Activated CD4-positive, alpha-beta memory T cell treated with anti-CD3 and anti-CD28 coated beads for 36 hours (primary cell): ENCODE measurements at places on chromosomes 7 and 10.

GRCh38 chr7:131105799-131106680 lies 221.6 kb upstream of the MKLN1 start:
- DNase-seq: peak; percentile 85

GRCh38 chr10:29839826-29840515 lies 205.2 kb upstream of the SVIL start:
- DNase-seq: no peak

DNA sequence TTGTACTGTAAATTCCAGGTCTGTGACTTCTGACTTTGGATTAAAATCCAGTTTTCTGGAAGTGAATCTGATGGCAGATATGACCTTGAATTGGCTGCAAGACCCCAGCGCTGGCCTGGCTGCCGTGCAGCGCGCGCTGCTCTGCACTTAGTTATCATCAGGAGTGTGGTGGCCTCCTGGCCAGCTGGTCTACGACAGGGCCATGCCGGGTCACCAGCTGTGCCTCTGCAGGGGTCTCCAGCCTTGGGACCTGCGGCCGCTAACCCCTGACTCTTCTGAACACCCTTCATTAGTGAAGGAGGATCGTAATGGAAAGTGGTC lies 190.7 kb upstream of the SH2B2 start:
- no peak for DNase-seq

- no peak for DNase-seq
These were observed 86.2 kb downstream of the SLC16A9 start for GRCh38 chr10:59623133-59624121.

- DNase-seq: no peak
These were observed 12.8 kb downstream of the SFXN2 start for GRCh38 chr10:102727037-102727818.

DNA sequence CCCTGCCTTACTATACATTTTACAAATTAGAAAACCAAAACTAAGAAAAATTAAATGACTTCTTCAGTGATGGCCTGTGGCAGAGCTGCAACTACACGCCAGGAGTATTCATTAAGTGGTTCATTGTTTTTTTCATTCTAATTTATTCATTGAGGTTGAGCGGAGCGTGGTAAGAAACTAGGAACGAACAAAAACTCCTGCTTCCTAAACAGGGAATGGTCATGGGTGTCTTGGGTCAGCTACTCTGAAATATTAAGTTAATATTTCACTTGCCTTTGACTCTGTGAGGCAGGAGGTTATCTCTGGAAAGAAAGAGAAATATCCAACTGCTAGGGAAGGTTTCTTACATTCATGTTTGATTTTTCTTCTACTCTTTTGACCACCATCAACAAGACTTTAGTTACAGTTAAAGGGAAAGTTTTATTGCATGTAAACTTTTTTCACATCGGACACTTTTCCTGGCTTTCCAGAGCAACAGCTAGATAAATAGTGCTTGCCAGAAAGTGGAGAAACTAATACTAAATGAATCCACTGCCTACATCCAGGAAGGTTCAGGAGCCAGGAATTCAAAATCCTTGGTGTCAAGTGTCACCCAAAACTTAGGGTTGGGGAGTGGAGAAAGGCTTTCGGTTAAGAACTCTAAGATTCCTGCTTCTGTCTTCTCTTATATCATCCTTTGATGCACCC lies 896 bp upstream of the GNG11 start:
- no peak for DNase-seq

DNA sequence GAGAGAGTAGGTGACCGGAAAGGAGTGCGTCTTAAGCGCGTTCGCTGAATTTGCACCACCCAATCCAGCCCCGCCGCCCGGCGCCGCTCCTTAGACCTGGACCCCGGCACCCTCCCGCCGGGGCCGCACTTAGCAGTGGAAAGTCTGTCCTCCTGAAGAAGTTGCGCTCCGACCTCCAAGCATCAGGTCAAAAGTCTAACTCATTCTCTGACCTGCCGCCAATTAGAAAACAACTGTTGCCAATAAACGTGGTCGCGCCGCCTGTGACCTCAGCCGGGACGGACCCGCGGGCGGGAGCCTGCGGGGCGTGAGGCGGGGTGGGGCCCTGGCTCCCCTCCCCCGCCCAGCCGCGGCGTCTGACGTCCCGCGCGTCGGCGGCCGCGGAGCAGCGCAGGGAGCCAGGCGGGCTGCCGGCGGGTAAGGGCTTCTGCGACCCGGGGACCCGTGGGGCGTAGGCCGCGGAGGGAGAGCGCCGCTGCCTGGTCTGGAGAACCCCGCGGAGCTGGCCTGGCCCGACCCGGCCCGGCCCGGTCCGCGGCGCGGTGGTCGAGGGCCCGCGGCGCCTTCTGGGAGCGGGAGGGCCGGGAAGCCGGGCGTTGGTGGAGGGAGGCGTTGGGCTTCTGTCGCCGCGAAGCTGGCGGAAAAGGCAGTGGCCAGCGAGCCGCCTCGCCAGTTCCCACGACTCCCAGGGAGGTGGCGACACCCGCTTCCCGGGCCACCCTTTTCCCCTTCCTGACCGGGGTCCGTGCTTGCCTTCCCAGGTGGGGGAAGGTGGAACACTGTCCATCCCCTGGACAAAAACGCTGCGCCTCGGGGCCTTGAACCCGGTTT lies at the start of gene BCAP29:
Gene BCAP29, plus strand, starts transcription at position 362 of the 831 bp plus-strand sequence. CDS start 527 bp downstream, outside the sequence.
- DNase-seq: peak; percentile 76

GRCh38 chr7:79236352-79237028 lies 217.0 kb downstream of the MAGI2 start:
- no peak for DNase-seq

DNA sequence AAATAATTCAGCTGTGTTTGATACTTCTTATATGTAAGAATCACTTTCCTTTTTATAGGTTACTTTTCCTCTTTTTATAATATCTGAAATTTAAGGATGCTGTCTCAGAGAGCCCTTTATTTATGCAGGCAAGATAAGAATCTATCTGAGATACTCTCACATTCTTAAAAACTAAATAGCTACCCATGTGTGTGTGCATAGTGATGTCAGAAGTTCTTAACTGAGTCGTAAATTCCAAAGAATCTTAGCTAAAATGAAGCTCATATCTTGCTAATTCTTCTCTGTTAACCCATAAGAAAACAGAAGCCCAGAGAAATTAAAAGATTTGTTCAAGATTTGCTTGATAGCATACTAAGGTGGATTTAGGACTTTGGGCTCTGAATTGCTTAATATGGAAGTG lies 118.5 kb downstream of the PCDH15 start:
- DNase-seq: no peak

DNA sequence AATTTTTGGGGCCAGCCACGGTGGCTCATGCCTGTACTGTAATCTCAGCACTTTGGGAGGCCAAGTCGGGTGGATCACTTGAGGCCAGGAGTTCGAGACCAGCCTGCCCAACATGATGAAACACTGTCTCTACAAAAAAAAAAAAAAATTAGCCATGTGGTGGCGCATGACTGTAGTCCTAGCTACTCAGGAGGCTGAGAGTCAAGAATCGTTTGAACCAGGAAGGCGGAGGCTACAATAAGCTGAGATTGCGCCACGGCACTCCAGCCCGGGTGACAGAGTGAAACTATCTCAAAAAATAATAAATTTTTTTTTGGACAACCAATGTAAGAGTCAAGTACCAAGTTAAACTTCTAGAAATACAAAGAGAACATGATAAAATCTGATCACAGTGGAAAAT lies 164.6 kb downstream of the AVL9 start:
- DNase-seq: no peak

DNA sequence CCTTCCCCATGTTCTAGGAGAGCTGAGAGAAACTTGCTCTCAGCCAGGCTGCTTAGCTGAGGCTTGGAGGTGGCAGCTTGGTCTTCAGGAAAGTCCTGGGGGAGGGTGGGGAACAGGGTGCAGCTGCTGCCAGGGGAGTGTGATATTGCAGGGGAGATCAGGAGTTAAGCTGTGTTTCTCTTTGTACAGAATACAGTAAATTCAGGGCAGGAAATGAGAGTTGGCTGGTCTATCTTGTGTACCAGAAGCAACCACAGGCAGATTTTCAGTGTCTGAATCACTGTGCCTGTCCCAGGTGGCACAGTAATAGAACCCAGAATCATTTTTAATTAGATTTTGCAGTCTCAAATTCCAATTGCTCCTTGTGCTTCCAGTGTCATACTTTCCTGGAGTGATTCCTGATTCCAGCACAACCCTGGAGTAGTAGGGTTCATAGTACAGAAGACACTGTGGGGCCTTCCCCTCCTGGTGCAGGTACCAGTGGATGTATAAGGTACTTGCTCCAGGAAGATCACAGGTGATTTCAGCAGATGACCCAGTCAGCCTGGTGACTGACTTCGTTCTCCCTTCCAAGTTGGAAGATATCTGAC lies 94.0 kb upstream of the TARP start:
- peak; percentile 49 for DNase-seq

DNA sequence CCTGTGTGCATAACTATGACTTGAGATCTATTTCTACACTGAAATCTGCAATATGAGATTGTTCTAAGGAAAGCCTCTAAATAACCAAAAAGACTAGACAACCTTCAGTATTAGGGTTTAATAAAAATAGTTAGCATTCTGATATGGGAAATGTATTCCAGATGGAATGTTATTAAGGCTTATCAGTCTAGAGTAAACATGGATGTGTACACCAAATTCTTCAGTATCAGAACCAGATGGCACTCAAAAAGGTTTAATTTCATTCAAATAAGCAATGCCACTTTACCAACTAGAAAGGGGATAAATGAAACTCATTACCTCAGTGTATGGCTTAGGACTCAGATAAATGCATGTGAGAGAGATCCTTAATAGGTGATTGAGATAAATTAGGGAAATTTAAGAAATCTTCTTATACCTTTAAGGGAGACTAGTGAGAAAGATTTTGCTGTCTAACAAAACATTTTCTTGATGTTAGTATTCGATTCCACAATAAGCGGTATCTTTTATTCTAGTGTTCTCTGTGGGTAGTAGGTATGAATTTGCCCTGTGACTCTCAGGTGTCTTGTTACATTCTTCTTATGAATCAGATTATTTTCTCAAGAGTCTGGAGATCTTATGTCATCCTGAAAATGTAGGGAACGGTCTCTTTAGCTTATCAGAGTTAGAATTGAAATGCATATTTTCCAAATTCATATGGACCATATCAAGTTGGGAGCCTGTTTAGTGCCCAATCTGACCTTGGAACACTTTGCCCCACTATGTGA lies 159.2 kb downstream of the PRKG1 start:
- no peak for DNase-seq

DNA sequence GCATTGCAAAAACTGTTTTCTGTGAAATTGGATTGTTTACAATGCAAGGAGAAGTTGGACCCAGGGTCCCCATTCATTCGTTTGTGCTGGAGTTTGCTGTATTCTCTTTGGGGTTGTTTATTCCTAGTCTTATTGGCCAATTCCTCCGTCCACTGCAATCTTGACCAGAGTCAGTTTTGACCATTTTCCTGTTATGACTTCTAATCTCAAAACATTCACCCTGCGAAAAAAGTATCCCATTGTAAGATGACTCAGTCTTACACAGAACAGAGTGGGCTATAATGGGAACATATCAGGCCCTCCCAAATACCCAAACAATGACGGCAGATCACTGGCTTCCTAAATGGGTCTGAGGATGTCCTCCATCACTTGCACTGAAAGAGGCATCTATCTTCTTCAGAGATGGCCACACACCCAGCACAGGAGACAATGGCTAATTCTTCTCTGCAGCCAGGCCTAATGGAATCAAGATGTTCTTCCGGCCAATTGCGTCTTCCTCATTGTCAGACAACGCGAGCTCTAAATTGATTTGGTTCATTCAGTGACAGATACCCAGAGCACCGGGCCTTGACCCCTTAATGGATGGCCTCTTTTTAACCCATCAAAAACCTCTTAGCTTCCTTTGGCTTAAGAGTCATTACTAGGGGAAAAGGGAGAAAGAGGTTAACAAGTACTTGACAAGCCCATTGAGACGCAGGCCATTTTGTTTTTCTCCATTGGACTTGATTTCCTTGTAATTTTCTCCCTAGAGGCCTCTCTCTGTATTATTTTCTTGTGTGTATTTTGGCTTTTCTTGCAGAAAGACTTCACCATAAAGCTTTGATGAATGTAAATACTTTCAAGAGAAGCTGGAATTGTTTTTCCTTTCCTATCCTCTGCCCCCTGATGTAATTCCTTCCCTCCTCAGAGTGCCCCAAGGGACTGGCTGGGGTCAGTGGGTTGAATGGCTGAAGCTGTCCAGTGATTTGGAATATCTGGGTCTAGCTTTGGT lies 129.6 kb downstream of the PRPF18 start:
- no peak for DNase-seq

- DNase-seq: no peak
These were observed 19.8 kb downstream of the PMPCB start for GRCh38 chr7:103317009-103317408.

GRCh38 chr10:102752934-102753664 lies 9.4 kb downstream of the WBP1L start:
- peak; percentile 25 for DNase-seq

GRCh38 chr7:101333912-101334311 lies 12.3 kb upstream of the IFT22 start:
- no peak for DNase-seq

- no peak for DNase-seq
These were observed 190.9 kb downstream of the REEP3 start for GRCh38 chr10:63711867-63712716.

DNA sequence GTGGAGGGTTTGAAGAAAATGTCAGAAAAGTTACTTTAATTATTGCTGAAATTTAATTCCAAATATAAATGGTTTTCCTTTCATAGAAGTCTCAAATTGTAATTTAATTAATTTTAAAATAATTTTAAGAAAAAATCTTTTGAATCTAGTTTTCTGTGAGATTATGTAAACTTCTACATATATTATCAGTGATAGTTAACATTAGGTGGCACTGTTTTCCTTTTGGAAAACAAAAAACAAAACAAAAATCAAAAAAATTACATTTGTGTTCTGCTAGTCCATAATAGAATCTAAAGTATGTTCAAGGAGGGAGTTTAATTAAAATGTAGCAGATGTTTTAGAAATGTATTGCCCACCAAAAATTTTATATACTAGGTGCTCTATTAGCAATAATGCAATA lies 1456.7 kb downstream of the REEP3 start:
- DNase-seq: no peak

- DNase-seq: no peak
These were observed 21.1 kb upstream of the BPGM start for GRCh38 chr7:134625550-134625949.

GRCh38 chr7:81499262-81500116 lies 270.4 kb downstream of the HGF start:
- no peak for DNase-seq

- no peak for DNase-seq
These were observed 25.0 kb downstream of the SORCS3 start for GRCh38 chr10:104666106-104666505.

DNA sequence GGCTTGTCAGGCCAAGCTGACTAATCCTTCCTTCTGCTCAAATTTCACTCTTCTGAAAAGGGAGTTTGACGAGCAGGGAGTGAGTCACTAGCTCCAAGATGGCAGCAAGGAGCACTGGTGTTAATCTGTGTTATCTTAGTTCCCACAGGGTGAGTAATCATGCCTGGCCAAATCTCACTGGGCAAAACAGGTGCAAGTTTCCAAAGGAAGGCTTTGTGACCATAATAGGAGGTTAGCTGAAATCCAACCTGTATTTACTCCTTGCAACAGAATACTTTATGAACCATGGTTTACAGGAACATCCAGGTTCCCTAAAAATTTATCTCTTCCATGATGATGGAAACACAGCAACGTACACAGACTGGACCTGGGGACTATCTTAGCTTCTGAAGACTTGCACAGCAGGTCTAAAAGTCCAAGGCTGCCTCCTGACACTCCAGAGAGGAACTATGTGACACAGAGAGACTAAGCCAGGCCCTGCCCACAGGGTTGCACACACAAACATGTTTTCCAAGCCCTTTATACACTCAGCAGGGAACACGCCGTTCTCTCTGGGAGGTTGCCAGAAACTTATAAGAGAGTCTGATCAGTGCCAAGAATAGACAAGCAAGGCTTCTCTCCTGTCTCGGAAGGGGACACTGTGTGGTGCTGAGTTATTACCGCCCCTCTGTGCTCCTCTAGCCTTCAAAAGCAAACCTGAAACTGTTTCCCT lies 46.3 kb downstream of the PDK4 start:
- DNase-seq: no peak
